ENCODE measurements at places on chromosomes 16 and 17.

- DNase-seq = peak; percentile 65
Observed at GRCh38 chr17:50269477-50270434, 4.5 kb upstream of the TMEM92 start.

GRCh38 chr16:54277845-54278703 lies 8.5 kb downstream of the IRX3 start:
- no peak for DNase-seq

DNA sequence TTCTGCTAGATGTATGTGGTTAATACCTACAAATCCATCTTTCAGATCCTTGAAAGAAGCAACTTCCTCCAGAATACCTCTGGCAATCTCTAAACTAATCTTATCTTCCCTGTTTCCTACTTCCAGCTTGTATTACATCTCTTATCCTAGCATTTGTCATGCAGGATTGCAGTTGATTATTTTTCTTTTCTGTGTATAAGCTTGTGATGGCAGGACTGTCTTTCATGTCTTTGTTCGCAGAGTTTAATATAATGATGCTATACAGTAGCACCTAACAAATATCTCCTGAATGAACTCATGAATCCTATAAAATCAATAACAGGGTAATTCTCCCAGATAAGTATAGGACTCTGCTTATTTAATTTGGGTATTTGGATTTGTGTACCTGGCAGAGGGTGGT lies 12.2 kb upstream of the UBE2G1 start:
- DNase-seq = no peak

DNA sequence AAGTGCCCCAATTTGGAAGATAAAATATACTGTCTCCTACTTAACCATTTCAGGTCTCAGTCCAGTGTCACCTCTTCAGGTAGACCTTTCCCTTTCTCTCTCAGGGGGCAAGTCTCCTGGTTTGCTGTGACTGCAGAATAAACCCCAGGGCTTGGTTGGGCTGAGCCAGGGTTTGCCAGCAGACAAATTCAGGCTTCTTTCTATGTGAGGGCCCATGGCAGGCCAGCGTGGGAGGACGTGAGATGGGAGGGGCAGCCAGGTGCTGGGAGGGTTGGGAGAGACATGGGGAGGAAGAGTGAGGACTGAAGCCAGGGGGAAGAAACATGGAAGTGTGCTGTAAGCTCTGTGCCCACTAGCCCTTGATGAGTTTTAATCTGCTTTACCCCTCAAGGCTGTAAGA lies 163.2 kb downstream of the SPECC1 start:
- DNase-seq = no peak

DNA sequence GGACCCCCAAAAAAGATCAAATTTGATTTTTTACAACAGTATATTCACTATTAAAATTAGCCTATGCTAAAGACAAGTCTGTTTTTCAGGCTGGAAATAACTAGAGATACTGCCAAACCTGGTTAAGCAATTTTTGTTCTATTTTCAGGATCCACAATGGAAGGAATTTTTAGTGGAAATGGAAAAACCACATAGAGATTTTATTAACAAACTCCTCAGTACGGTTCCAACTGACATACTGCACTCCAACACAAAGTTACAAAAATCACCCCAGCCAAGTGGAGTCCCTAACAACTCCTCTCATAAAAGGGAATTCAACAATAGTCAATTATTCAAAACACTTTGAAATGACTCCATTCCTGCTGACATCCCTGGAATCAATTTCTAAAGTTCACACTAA lies 101.6 kb upstream of the TOB1 start:
- DNase-seq = no peak

- no peak for DNase-seq
Observed at GRCh38 chr16:82784573-82784968, 157.8 kb downstream of the CDH13 start.

DNA sequence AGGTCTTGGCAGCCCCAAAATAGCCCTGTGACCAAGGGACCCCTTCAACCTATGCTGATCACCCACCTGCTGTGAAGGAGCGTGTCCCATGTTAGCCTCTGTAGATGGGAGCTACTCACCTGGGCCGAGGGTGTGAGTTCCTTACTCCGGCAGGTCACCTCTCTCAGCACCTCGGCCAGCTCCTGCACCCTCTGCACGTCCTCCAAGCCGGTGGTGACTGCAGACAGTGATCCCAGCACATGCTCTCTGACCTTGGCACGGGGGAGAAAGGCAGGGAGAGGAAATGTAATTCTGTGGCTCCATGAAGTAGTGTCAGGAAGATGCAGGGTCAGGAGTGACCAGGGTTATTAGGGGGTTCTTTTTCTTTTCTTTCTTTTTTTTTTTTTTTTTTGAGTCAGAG lies 67.7 kb upstream of the BCO1 start:
- no peak for DNase-seq

GRCh38 chr16:72270531-72270930 lies 98.6 kb upstream of the PMFBP1 start:
- DNase-seq = no peak

GRCh38 chr16:74111456-74111982 lies 185.1 kb upstream of the PSMD7 start:
- no peak for DNase-seq

DNA sequence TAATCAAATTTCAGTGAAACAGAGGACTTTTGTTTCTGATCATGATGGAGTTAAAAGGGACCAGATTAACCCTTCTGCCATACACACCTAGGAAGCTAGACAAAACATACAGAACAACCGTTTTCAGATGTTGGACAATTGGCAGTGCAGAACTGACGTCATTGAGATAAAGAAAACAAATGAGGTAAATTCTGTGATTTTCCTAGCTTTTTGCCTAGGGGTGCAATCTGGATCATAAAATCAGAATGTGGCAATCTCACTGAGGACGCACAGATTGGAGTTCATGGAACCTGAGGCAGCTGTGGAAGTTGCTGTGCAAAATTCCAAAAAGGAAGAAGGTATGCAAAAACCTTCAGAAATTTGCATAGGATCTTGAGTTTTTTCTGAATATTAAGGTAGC lies 15.0 kb upstream of the USP32 start:
- DNase-seq = no peak

DNA sequence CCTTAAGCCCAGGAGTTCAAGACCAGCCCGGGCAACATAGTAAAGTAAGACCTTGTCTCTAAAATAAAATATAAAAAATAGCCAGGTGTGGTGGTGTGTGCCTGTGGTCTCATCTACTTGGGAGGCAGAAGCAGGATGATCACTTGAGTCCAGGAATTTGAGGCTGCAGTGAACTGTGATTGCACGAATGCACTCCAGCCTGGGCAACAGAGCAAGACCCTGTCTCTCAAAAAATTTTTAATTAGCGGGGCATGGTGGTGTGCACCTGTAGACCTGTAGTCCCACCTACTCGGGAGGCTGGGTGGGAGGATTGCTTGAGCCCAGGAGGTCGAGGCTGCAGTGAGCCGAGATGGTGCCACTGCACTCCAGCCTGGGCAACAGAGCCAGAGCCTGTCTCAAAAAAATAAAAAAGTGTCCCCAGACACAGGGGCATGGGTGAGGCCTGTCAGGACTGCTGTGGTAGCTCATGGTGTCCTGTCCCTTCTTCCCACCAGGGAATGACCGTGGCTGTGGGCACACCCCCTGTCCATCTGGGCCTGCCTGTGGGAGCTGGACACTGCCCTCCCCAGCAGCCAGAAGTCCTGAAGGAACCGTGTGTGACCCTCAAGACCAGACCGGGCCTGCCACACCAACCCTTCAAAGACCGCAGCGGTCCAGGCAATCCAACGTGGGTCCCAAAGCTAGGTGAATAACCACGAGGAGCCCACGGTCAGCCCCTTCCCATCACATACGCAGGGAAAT lies 30.8 kb upstream of the GAA start:
- no peak for DNase-seq

DNA sequence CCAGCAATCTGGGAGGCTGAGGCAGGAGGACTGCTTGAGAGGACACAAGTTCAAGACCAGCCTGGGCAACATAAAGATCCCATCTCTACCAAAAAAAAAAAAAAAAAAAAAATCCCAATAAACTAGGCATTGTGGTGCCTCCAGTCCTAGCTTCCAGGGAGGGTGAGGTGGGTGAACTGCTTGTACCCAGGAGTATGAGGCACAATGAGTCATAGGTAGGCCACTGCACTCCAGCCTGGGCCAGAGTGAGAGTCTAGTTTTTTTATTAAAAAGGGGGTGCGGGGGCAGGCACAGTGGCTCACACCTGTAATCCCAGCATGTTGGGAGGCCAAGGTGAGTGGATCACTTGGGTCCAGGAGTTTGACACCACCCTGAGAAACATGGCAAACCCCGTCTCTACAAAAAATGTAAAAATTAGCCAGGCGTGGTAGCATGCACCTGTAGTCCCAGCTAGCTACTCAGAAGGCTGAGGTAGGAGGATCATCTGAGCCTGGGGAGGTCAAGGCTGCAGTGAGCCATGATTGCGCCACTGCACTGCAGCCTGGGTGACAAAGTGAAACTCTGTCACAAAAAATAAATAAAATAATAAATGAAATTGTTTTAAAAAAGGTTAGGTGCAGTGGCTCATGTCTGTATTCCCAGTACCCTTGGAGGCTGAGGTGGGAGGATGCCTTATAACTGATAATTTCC lies 7.8 kb upstream of the CHST6 start:
- DNase-seq = no peak

DNA sequence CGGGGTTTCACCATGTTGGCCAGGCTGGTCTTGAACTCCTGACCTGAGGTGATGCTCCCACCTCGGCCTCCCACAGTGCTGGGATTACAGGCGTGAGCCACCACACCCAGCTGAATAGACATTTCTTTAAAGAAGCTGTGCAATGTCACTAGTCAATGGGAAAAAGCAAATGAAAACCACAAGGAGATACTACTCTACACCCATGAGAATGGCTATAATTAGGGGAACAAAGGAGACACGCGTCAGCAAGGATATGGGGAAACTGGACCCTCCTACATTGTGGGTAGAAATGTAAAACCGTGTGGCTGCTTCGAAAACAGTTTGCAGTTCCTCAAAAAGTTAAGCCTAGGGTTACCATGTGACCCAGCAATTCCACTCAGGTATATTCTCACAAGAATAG lies 103.4 kb downstream of the VPS53 start:
- DNase-seq = no peak

DNA sequence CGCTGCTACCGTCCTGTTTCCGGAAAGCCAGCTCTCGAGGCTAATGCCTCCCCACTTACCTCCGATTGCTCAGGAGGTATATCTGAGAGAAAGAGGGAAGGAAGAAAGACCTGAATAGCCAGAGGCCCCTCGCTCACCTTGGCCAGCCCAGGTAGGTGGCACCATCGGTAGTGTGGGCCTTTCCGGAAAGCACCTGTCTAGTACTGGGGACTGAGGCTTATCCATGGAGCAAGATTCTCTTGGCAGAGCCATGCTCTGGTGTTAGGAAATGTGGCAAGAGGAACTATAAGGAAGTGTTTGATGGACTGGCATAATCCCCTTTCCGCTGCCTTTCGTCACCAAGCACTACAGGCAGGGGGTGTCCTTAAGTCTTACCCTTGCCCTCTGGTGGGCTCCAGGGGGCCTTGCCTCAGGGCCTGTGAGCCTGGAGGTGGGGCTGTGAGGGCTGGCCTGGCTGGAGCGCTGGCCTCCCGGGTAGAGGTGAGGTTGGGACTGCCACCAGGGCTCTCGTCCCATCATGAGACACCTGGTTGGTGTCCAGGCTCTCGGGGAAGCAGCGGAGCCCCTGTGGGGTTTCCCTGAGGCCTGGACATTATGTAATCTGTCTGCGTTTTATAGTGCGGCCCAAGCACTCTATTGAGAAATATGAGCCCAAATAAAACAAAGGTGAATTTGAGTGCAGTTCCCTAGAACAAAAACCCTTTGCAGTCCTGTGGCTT lies 2.9 kb downstream of the CMIP start:
- DNase-seq = no peak
